ENCODE measurements at places on chromosomes 5 and 9. TPM values are rescaled to one million over a fixed set of nuclear protein-coding genes. Genes with fewer than 3 reads are reported as not detected.

The TAF11L8 gene
- total RNA-seq: not detected

- DNase-seq: no peak
Observed at GRCh38 chr5:82365026-82365425, 86.9 kb upstream of the RPS23 start.

DNA sequence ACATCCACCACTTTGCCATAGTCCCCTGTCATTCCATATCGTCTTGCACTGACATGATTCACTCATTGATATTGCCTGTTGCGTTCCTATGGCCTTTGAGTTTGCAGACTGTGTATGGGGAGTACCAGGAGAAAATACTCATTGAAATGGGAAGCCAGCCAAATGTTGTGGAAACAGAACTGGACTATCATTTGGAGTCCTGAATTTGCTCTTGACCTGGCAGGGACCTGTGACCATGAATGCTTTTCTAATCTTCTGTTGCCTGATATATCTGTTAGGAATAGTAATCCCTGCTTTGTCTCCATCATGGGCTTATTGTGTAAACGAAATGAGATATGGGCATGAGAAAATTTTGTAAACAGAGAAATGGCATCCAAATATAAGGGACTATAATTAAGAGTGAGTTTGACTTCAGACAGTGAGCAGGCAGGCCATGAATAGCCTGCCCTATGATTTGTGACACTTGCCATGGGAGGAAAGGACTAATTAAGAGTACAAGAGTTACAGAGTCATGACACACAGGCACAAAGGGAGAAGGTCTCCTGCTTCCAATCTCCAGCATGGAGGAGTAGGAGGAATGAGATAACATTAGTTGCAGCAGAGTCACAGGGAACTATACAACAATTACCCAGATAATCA lies 572.9 kb upstream of the SGCD start:
- DNase-seq: no peak

The SLC36A2 gene
- total RNA-seq: not detected

DNA sequence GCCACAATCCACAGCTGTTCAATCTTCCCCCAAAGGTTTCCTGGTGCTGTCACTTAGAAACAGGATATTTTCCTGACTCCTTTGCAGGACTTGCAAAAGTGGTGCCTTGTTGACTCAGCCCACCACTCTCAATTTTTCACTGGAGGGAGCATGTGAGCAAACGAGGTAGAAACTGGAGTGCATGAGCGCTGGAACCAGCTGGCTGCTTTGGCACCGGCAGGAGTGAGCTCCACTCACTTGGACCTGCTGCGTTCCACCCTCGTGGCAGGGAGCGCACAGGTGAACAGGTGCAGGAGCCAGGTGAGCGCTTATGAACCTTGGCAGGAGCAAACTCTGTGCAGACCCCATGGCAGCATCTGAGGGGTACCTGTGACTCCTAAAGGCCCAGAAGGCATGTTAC lies 364.1 kb upstream of the RORB start:
- DNase-seq: no peak

GRCh38 chr9:88090151-88090581 lies 48.1 kb downstream of the SPATA31C2 start:
- no peak for DNase-seq

The CLIC3 gene
- total RNA-seq: 80.7 TPM

DNA sequence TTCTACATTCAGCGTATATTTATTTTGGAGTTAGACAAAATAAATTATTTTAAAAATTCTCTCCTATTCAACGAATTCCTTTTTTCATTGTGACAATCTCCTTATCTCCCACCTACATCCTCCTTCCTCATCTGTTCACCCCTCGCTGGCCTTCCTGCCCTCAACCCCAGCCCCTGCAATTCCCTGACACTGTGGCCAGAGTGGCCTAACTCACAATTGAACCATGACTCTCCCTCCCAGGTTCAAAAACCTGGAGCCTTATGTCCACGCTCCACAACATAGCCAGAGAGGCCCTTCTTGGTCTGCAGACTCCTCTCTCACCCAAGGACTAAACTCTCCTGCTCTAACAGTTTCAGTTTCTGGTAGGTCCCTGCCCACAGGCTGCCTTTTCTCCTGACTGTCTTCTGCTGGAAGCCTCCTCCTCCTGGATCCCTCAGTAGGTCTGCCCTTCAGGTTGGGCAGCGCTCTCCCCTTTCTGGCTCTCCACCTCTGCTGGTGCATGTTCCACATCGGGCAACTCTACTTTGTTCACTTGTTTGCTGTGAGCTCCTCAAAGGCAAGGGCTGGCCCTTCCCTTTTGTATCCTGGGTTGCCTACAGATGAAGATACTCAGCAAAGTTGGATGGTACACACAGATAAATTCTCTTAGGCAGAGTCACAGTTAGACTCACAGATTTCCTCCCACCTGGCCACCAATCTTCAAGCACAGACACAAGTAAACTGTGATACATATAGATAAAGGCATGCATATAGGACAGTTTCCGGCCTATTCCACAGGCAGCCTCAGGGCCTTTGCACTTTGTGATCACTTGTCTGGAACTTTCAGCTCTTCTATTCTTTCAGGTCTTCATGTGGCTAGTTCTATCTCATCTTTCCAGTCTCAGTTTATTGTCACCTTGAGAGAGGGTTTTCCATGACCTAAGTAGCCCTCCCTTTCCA lies 19.8 kb upstream of the MYORG start:
- DNase-seq: no peak
